A549 treated with ZK216348 at 1 μM for 4 hours (cell line): ENCODE measurements at places on chromosomes 3 and 15. TPM values are rescaled to one million over a fixed set of nuclear protein-coding genes. Genes with fewer than 3 reads are reported as not detected.

Gene A4GNT
- total RNA-seq: not detected in 5 replicates

Gene ST8SIA2
- 0.25 to 1.3 TPM (median 0.53 TPM) in 5 replicates for total RNA-seq

Gene FANCI
- 49.4 to 66.8 TPM (median 56.8 TPM) in 5 replicates for total RNA-seq

Gene CLDN16
- 0.07 to 0.34 TPM in 2 of 5 replicates, not detected in the others for total RNA-seq

Gene RASL12
- total RNA-seq: 0.08 to 0.19 TPM (median 0.15 TPM) in 5 replicates

Gene CCDC13
- total RNA-seq: 0.33 to 0.60 TPM (median 0.36 TPM) in 5 replicates
